SK-N-SH treated with all-trans-retinoic acid at 6 μM for 48 hours (cell line): ENCODE measurements at places on chromosomes 3 and 15.

DNA sequence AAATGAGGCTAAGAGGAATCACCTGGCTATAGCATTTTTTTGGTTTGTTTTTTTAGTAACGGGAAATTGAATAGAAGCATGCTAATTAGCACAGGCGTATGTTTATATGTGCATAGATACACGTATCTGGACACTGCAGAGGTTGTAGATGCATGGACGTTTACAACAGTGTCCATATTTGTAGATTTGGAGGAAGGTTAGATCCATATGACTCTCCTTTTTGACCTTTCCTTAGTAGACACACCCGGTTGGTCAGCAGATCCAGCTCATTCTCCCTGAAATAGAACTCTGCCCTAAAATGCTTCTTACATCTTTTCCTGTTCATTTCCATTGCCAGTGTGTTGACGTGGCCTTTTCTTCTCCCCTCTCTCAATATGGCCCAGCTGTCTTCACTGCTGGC is 60.1 kb downstream of the SLCO3A1 start:
- ATAC-seq: no peak

GRCh38 chr15:79874242-79874641 is 22.6 kb downstream of the MTHFS start:
- no peak for ATAC-seq

DNA sequence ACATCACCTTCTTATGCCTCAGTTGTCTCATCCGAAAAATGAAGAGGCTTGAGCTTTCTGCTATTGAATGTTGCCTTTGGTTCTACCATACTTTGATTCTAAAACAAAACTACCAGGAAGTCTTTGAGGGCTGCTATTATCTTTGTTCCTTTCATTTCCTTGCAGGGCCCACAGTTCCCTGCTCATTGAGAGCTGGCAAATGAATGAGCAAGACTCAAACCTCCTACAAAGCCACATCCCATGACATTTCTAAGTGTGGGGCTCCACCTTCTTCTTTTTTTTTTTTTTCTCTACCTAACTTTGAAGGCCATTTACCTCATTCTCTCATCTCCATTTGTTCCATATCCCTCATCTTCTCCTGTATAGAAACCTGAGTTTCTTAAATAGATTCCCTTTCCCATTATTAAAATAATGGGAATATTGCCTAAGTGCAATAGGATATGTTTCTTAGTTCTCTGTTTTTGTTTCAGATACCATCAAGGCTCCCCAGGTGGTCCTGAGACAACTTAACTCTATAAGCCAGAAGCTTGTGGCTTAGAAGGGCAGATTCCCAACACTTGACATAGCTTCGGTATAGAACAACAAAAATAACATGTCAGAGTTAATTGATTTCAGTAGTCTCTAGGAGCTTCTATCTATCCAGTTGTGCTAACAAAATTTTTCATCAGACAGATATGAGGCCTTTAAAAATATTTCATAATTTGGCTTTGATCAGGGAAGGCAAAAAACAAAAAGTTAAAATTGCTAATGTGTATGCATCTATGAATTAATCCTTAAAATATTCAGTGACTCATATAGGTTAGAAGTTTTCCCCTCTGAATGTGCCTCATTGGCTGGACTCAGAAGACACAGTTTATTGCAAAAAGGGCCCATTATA is 951.6 kb downstream of the TUSC7 start:
- peak; percentile 92 for ATAC-seq

GRCh38 chr3:172125963-172126457 is 86.6 kb downstream of the FNDC3B start:
- no peak for ATAC-seq

DNA sequence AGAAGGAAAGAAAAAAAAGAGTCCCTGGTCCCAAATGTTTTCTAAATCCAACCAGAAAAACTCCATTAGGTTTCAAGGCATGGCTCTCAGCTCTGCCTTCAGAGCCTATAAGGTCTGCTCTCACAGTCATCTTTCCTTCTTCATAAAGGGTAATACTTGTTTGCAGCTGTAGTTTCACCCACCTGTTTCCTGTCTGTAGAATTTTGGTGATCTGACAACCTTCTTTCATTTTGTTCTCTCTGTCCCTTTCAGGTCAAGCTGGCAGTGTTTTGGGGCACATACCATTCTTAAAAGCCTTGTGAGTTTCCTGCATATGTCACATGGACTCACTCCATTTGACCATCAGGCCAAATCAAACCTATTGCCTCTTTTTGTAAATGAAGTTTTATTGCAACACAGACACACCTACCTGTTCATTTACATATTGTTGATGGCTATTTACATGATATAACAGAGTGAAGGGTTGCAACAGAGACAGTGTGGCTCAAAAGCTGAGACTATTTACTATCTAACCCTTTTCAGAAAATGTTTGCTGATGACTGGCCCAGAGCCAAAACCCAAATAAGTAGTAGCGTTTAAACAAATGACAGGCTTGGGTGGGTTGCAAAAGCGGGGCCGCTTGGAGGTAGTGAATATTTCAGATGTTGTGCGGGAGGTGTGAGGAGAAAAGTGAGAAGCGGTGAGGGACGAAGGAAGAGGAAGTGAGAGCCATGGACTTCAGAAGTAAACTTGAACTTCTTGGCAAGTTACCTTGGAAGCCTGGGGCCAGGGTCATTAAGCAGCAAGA is 292.7 kb upstream of the PROK2 start:
- no peak for ATAC-seq

- ATAC-seq: no peak
Observed at GRCh38 chr15:39792844-39793335, 10.2 kb upstream of the FSIP1 start.

DNA sequence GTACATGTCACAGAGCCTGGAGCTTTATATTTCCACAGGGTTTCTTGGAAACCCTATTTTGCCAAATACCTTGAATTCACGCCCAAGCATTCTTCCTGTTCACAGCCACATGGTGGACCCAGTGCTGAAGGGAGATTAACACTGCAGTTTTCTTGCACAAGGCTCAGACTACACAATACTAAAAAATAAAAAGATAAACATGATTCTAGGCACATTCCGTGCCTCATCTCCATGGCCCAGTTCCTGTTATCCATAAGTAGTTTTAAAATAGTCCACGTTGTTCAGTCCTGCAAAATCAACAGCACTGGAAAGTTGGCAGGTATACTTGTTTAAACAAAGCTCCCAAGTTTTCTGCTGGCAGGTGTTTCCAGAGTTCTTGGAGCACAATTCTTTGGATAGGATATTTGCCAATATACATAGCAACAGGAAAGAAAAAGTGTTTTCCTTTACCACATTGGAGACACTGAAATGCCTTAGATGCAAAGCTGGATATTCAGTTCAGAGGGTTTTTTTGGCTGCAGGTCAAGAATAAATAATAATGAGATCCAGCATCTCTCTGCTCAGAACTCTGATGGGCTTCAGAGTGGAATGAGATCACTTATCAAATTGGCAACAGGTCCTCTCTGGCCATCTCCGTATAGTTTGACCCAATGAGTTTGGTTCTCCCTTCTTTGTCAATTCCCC is 88.1 kb upstream of the TGFBR2 start:
- peak; percentile 77 for ATAC-seq

GRCh38 chr3:108661699-108662098 is 72.2 kb downstream of the DZIP3 start:
- 0 out of 3 replicates have a peak, but pooled peaks have one; percentile 38 for ATAC-seq

GRCh38 chr15:80709542-80709941 is 14.4 kb downstream of the ABHD17C start:
- no peak for ATAC-seq

DNA sequence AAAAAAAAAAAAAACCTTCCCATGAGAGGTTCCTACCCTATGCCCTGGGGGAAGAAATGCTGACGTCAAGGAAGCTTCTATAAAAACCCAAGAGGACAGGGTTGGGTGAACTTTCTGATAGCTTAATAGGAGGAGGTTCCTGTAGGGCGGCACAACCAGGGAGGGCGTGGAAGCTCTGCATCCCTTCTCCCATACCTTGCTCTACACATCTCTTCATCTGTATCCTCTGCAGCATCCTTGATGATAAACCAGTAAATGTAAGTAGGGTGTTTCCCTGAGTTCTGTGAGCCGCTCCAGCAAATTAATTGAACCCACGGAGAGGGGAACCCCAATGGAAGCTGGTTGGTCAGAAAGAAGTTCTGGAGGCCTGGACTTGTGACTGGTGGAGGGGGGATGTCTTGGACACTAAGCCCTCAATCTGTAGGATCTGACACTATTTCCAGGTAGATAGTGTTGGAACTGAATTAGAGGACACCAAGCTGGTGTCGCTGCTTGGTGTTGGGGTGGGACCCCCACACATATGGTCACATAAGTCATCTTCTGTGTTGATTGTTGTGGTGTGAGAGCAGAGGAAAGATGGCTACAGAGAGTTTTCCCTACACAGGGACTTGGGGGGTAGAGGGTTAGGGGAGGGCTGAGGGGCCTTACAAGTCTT is 91.5 kb downstream of the ST6GAL1 start:
- ATAC-seq: no peak

- no peak for ATAC-seq
Observed at GRCh38 chr15:101521069-101521468, 31.6 kb upstream of the PCSK6 start.

DNA sequence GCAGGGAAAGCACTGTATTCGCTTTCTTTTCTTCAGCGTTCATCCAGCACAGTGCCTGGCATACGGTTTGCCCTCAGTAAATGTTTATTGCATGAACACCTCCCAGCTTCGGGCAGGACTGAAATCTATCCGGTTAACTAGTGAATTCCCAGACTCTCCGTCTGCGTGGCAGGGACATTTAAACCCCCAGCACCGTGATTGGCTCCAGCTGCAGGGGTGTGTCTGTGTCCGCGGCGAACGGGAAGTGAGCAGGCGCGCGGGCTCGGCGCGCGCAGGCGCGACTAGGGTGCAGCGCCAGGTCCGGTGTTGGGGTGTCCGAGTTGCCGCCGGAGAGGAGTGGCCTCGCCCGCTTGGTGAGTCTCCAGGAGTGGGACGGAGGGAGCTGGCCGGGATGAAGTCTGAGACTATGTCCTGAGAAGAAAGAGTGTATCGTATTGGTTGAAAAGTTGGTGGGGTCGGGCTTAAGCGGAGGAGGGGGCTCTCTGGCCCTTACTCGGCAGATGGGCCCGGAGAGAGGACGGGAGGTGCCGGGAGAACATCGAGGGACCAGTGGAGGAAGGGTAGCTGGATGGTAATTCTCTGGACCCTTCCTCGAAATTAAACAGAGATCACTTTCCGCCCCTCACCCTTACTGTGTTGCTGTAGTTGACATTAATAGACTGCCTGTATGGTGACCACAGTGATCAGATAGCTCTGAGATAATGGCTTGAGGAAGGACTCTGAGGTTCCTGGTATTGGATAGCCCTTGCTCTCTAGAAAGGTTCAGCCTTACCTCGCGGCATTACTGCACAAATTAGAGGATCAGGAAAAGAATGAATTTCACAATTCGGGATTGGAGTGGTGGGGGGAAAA is at the start of gene SNAP23:
SNAP23 (plus strand) TSS at position 274 of the 852 bp plus-strand sequence. CDS start 16,213 bp downstream, outside the sequence.
- peak; percentile 93 for ATAC-seq
